IMR-90 (cell line): ENCODE measurements at places on chromosomes 3 and 15. TPM values are rescaled to one million over a fixed set of nuclear protein-coding genes. Genes with fewer than 3 reads are reported as not detected.

GRCh38 chr3:196654735-196655090, 15.2 kb downstream of the NRROS start:
- DNase-seq = no peak

- no peak for DNase-seq
Observed at GRCh38 chr3:188827103-188827502, 344.7 kb upstream of the TPRG1 start.

Gene PLA2G4D
- total RNA-seq = not detected in 2 replicates

Gene SLC38A3
- total RNA-seq = 0.36 TPM in 1 of 2 replicates, not detected in the other

- DNase-seq = peak; percentile 44
Observed at GRCh38 chr15:69478259-69478781, 25.7 kb downstream of the RPLP1 start.

DNA sequence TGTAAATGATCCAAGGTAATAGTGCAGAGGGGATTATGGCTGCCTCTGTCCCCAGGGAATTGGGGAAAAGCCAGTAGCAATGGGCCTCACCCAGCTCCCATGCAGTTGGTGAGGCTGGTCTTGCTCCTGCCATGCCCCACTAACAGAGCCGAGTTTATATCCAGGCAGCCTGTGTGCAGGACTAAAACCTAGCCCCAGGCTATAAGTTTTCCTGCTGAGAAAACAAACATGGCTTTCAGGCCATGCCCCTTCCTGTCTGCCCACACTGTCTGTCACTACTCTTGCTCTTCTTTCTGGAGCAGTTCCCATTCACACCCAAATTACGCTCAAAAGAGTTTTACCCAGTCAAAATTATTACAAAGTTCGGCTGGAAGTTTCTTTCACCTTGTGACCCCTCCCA, 73.5 kb upstream of the SPATA16 start:
- no peak for DNase-seq

Gene EFHB
- total RNA-seq = under 0.01 TPM in 2 replicates

Gene COL8A1
- total RNA-seq = 109 and 119 TPM in 2 replicates

Gene TEX55
- total RNA-seq = not detected in 2 replicates

GRCh38 chr3:28308196-28308595, 40.3 kb upstream of the ZCWPW2 start:
- DNase-seq = no peak

DNA sequence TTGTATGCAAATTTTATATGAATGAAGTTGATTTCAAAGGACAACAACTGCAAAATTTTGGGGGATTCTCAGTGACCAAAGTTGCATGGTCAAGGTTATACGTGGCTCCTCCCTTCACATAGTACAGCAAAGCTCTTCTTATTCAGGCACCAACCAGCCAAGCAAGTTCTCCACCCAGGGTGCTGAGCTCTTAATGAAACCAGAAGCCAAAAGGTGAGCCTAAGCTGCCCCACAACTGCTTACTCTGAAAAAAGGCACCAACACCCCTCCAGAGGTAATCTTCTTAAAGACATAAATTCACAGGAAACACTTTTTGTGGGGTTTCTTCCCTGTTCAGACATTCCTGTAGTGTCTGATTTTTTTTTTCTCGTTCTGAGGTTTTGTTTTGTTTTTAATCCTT, 106.1 kb upstream of the GMNC start:
- no peak for DNase-seq
